Trophoblast cell (in vitro differentiated cells and primary cell): ENCODE measurements at places on chromosomes 16 and 17.

DNA sequence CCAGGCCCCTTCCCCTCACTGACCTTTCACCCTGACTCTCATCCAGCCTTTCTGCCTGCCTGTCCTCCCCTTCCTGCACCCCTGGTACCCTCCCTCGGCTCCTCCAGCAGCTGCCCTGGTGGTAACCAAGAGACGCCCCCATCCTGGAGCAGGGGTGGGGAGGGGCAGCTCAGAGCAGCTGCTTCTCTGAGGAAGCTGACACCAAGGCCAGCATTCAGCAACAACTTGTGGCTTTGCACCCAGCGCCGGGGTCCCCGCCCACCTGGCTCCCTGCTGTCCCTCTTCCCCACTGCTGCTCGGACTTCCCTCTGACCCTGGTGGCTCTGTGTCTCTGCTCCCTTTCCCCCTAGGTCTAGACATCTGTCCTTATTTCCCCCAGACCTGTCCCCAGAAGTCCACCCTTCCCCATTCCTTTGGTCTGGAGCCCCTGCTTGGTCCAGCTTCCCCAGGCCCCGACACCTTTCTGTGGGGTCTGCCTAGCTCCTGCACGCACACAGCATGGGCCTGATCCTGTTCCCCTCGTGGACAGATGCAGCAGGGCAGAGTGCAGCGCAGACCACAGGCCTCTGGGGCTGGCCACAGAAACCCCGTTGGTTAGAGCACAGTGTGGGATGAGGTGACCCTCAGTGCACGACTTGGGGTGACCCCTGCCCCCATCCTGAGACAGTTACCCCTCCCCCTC is 1.2 kb upstream of the ATP2A1 start:
- DNase-seq: no peak

DNA sequence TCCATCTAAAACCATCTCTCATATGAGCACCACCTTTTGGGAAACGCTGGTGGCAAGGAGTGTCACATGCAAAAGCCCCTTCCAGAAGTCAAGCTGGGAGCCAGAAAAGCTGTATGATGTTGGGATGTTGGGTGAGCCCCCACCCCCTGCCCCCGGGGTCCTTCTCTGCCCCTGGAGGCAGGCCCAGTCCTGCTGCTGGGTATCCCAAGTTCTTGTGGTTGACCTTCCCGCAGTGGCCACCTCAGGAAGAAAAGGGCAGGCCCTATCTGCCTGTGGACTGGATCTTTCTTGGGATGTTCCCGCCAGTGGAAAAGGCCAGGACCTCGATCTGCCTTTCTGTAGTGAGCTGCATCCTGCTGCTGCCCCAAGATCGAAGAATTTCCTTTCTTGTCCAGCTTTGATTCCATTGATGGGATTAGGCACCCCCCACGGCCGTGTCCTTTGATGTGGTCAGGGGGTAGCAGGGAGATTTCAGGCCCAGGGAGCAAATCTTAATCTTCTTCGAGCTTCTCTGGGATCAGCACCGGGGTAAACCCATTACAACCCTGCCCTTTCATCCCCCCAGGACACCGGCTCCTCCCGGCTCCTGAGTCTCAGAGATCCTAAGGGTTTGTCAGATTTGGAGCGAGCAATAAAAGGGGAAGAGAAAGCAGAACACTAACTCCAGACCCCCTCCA is 165.6 kb downstream of the RAB11FIP4 start:
- no peak for DNase-seq

DNA sequence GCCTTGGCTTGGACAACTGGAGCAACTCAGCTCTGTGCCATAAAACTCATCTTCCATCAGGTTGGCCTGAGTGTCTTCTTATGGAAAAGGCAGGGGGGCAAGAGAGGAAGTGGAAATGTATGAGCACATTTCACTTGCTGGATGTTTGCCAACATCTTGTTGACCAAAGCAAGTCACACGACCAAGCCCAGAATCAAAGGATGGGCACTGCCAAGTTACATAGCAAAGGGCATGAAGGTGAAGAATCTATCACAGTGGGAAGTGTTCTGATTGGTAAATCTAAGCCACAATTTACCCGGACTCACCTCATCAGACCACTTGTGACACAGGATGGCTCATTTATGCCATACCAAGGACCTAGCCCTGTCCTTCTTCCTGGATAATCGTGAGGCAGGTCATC is 310.5 kb upstream of the IRX5 start:
- no peak for DNase-seq

GRCh38 chr17:68290955-68291835 is at the start of the genes ARSG and SLC16A6:
Gene ARSG, plus strand, starts transcription at chr17:68291495. Its CDS starts 15,999 bp downstream, at chr17:68307494.
Gene SLC16A6, minus strand, starts transcription at chr17:68291127. Its CDS starts 12,807 bp downstream, at chr17:68278320.
- peak; percentile 56 for DNase-seq

DNA sequence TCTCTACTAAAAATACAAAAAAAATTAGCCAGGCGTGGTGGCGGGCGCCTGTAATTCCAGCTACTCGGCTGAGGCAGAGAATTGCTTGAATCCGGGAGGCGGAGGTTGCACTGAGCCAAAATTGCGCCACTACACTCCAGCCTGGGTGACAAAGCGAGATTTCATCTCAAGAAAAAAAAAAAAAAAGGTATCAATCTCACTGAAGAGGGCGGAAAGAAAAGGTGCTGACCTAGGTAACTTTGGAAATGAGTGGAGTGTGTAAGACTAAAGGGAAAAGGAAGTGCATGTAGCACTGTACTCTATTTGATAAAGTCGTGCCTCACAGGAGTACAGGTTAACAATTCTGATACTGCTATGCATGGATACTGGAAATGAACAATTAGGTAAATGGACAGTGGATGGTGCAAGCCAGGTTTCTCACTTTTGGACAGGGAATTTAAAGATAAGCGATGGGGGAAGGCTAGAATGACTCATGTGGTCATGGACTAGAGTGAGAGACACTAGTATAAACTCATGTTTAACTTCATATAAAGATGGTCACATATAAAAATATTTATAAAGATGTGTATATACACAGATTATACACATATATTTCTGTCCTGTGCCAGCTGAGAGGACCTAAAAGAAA is 142.9 kb downstream of the CDK5R1 start:
- peak; percentile 51 for DNase-seq

GRCh38 chr17:27808628-27809027 is 8.3 kb upstream of the NOS2 start:
- DNase-seq: no peak

GRCh38 chr17:72376526-72377345 is 255.9 kb downstream of the SOX9 start:
- no peak for DNase-seq

- peak; percentile 23 for DNase-seq
These were observed 50.6 kb downstream of the HS3ST3B1 start for GRCh38 chr17:14351493-14351892.

DNA sequence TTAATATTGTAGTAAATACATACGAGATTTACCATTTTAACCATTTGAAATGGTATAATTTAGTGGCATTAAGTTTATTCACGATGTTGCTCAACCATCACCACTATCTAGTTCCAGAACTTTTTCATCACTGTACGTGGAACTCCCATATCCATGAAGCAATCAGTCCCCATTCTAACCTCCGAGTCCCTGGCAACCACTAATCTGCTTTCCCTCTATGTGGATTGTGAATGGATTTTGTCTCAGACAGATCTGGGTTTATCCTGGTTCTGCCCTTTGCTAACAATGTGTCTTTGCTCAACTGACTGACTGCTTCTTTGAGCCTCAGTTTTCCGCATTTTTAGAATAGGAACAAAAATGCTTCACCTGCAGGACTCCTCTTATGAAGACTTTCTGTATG is 51.4 kb downstream of the TANGO6 start:
- no peak for DNase-seq

DNA sequence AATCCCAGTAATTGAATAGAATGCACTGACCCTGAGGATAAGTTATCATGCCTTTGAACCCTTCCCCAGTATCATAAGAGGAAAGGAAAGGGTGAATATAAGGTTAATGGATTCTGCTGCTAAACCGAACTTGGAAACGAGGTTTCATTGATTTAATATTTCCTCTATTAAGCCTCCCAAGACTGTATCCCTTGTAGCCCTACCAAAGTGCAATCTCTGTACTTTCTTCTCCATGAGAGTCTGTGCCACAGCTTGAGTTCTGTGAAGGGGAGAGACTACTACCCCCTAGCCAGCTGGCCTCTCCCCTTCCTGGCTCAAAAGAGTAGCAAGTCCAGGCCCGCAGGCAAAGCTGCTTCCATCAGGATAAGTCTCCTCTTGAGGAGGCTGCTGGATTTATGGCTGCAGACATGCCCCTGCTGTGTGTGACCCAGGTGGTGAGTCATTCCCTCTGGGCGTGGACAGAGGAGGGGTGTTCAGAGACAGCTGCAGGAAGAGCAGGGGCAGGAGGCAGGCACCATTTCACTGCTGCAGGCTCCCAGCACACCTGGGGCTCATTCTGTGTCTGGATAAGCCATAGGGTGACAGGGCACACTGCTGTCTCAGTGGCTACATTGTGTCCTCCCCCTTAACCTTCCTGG is 58.4 kb downstream of the TOM1L2 start:
- DNase-seq: peak; percentile 75

DNA sequence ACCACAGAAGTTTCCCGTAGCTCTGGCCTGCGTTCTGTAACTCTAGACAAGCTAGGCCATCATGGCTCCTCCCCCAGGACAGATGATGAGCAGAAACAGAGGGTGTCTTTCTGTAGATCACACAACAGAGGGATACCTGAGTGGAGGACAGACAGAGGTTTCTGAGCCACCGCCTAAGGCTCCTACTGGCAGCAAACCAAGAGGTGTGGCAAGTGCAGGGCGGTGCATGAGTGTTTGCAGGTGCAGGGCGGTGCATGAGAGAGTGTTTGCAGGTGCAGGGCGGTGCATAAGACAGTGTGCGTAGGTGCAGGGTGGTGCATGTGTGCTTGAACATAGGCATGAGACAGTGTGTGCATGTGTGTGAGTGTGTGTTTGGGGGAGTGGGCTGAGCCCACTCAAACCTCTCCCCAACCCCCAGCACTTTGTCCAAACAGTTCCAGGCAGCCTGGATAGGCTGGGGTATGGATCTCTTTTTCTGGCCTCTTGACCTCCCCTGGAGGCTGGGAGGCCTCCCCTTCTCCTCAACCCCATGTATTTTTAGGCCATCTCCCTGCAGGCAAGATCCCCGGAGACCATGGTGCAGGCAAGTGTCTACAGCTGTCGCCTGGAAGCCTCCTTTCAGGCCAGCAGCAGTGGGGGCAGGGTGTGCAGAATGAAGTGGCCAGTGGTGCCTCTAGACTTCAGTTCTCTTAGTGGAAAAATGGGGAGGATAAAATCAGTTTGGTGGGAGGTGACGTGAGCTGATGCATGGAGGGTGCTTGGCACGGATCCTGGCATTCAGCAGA is 53.4 kb upstream of the CBX4 start:
- no peak for DNase-seq

GRCh38 chr17:62968445-62968923 is 2.4 kb downstream of the TANC2 start:
- peak; percentile 71 for DNase-seq

DNA sequence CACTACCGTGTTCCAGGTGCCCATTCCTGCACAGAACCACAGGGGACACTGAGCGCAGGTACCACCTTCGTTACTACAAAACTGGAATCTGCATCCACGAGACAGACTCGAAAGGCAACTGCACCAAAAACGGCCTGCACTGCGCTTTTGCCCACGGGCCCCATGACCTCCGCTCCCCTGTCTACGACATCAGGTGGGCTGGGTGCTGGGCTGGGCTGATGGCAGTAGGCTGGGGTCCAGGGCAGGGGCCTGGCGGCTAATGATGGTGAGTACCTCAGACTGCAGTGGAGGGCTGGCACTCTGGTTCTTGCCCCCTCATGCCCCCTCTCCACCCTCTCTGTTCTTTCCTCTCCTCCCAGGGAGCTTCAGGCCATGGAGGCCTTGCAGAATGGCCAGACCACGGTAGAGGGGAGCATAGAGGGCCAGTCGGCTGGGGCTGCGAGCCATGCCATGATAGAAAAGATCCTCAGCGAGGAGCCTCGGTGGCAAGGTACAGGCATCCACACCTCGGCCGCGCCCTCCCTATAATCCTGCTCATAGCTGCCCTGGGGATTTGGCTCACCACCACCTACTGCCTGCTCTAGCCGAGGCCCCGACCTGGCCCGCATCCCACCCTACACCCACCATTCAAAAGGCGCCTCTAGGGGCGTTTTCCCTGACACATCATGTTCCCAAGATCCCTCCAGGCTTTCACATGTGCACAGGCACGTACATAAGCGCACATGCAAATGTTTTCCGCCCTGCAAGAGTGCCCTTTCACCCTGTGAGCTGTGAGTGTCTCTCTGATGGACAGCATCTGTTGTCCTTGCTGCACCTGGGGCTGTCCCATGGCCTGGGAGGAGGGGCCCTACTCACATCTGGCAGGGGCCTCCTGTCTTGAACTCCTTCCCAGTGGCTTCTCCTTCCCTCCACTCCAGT is 27.7 kb downstream of the UNK start:
- no peak for DNase-seq

DNA sequence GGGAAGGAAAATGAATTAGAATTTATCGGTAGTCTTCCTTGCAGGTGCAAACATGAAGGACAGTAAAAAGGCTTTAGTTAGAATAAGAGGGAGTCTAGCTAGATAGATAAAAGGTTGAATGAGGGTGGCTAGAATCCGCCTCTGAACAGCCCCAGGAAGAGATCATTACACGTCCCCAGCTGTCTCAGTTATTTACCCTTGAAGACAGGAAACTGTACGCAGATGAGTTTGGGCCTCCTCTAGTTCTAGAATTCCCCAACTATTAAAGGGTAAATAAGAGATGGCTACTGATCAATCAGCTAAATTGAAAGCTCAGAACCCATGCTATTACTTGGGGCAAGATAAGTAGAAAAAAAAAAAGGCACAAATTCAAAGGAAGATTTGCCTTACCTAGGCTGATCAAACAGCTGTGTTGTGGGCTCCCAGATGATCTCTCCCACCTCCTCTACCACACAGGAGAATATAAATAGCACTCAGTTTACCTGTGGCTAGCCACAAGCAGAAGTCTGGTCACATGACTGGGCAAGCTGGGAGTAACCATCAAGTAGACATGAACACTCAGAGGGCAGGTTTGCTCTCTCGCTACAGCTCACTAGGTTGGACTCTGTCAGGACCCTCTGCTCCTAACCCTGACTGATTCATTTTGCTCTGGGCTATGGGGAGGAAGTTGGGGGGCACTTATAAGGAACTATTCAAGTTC is 17.0 kb downstream of the FAM117A start:
- no peak for DNase-seq

DNA sequence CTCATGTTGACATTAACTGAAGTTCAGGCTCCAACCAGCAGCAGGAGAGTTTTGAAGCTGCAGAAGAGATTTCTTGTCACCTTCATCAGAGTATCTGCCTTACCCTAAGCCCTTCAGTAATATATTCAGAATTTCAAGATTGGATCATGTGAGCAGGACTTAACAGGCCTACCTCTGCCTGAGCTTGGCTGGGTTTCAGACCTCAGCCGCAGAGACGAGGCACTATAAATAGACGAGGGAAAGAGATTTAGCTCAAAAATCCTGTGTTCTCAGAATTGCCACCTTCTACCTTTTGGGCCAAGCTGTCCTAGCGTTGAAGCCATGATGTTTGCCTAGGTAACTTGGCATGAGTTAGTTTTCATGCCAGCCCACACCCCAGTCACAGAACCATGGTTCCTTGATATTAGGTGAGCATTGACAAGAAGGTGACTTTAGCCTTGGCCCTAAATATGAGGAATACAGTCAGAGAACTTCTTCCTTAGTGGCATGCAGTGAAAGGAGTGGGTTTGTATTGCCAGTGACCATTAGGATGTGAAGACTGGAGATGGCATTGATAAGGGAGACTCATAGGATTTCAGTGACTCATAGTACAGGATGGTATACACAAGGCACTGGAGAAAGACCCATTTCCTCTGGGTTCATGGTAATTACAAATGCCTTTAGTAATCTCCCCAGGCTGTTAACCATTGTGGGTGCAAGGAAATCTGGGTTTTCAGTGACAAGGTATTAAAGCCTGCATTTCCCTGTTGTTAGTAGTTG is 224.3 kb downstream of the MSI2 start:
- peak; percentile 86 for DNase-seq
